Stimulated activated CD8-positive, alpha-beta memory T cell treated with anti-CD3 and anti-CD28 coated beads, Interleukin-7, amount 100 ng/mL, for 48 hours (primary cell): ENCODE measurements at places on chromosomes 2 and 18.
A peak's percentile ranks its signal among the peaks of the same experiment; 100 is the strongest.

DNA sequence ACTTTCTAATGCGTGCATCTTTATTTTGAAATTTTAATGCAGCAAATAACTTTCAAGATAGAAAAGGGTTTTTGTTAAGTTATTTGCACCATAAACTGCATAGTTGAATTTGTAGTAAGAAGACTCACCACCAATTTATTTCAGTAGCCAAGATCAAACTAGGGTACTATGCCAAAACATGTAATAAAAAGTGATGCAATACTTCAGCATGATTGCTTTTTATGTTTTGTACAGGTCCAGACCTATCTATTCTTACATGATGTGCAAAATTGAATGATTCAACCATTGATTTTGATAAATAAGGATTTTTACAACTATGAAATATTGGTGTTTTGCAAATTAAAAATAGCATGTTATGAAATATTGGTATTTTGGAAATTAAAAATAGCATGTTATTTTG is 26.7 kb downstream of the AGPS start:
- no peak for DNase-seq

DNA sequence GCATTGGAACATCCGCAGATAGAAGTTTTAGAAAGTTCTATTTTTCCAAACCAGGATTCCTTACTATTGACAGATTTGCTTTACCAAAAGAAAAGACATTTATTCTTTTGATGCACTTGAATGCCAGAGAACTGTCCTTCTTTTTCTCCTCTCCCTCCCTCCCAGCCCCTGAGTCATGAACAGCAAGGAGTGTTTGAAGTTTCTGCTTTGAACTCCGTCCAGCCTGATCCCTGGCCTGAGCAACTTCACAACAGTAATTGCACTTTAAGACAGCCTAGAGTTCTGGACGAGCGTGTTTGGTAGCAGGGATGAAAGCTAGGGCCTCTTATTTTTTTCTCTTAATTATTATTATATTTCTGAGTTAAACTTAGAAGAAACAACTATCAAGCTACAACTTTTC is 33.6 kb downstream of the APCDD1 start:
- DNase-seq, result no peak

- no peak for DNase-seq
These were observed 236.7 kb downstream of the SLC4A3 start for GRCh38 chr2:219864154-219864553.

DNA sequence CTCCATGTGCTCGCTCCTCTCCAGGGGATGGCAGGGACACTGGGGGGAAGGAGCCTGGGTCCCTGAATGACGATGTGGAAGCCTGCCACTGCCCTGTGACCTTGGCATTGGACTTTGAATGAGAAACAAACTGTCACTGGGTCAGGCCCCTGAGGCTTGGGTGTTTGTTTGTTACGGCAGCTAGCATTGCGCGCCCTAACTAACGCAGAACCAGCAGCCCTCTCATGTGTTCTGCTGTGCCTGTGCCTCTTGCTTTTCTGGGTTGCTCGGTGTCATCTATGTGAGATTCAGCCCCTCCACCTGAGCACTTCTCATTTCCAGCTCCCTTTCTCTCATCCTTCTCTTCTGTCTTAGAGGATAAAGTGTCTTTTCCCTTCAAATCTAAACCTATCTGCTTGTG is 23.6 kb upstream of the INHBB start:
- DNase-seq, result no peak

DNA sequence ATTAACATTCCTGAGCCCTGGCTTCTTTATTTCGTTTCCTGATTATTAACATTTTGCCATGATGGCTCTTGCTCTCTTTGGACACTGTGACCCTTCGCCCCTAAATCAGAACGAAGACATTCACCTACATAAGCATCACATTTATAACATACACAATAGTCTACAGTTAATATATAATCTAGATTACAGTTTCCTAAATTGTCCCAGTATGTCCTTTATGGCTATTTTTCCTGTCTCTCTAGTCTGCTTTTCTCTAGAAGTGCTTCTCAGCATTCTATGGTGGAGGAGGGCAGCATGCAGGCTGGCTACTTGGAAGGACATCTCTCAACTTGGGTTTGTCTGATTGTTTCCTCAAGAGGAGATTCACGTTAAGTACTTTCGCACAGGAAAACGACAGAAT is 49.9 kb downstream of the FAM210A start:
- no peak for DNase-seq

- DNase-seq, result no peak
These were observed 101.5 kb upstream of the GPC1 start for GRCh38 chr2:240333985-240334384.

DNA sequence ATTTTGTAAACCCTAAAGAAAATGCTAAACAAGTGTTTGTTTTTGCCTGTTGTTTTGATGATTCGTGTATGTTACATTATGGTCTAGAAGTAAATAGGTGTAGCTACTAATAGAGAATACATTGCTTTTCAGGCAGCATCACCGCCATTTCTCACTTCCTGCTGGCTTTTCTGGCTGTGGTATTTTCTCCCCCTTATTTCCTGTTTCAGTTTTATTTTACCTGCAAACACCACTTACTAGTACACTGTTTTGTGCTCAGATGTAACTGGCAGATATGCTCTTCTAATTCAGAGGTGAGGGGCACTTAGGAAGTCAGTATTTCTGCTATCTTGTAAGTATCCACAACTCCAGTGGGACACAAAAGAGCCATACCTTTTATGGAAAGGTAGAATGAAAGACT is 38.1 kb upstream of the SLC3A1 start:
- no peak for DNase-seq

- DNase-seq, result no peak
These were observed 48.8 kb downstream of the ADD2 start for GRCh38 chr2:70719231-70719630.

- DNase-seq, result no peak
These were observed 216.4 kb downstream of the LPIN1 start for GRCh38 chr2:11962707-11963328.

DNA sequence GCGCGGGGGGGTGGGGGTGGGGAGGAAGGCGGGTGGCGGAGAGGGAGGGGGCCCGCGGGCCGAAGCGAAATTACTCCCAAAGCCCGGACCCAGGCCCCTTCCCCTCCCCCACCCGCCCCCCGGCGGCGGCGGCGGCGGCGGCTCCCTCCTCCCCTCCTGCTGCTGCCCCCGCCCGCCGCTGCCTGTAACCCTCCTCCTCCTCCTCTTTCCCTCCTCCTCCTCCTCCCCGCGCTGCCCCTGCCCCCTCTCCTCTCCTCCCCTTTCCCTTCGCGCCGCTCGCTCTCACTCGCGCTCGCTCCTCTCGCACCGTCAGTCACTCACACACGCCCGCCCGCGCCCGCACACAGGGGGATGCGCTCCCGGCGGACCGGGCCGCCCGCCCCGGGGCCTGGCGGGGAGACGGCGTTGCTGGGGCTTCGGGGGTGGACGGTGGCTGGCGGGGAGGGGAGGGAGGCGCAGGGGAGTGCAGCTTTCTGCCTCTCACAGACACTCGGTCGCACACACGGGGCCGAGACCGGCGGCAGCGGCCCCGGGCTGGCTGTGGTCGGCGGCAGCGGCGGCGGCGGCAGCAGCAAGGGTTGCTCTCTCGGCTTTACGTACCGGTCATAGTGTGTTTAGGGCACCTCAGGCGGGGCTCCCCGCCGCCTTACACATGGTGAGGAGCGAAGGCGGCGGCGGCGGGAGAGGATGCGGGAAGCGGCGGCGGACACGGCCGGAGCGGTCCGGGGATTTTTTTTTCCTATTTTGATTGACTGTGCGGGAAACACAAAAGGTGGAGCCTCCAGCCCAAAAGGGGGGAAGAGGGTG is 405 bp downstream of the SP3 start:
- peak; percentile 66 for DNase-seq

- DNase-seq, result peak; percentile 23
These were observed 206.5 kb downstream of the SETBP1 start for GRCh38 chr18:44887227-44887631.

DNA sequence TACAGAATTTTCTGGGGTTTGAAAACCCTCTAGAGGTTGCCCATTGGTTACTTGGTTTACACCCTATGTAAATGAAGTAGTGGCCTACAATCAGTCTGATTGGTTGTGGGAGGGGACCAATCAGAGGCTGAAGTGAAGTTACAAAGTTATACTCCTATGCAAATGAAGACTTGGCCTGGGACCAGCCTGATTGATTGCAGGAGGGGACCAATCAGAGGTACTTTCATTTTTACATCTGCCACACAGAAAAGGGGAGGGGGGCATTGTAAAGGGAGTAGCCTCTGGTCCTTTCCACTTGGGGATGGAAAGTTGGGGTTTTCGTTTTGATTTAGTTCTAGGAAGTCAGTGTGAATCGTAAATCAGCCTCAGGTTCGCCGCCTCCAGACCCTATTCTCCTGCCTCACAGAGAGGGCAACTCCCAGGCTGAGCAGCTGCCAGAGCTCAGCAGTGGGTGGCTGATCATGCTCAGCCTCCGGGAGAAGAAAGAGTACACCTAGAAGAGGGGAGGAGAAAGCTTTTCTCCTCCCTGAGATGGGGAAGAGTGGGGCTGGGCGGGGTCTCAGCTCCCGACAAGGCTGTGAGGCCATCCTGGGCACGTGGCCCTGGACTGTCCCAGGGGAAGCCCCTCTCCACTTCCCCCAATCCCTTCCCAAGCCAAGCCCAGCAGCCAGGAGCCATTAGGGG is 372.5 kb downstream of the GALR1 start:
- no peak for DNase-seq

DNA sequence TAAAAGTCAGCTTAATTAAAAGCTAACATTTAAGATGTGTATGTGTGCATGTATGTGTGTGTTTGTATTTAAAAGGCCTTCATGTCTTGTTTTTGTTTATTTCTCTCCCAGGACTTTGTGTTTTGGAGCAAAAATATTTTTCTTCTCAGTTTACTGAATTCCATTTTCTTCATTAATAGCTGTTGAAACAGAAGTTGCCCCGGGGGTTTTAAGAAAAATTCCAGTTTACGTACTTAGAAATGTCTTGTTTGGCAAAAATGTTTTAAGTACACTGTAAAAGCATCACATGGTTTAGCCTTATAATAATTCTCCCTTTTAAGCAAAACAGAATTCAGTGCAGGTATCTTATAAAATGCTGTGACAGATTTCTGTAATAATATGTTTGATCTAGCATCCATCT is 1233.0 kb upstream of the NRXN1 start:
- no peak for DNase-seq

DNA sequence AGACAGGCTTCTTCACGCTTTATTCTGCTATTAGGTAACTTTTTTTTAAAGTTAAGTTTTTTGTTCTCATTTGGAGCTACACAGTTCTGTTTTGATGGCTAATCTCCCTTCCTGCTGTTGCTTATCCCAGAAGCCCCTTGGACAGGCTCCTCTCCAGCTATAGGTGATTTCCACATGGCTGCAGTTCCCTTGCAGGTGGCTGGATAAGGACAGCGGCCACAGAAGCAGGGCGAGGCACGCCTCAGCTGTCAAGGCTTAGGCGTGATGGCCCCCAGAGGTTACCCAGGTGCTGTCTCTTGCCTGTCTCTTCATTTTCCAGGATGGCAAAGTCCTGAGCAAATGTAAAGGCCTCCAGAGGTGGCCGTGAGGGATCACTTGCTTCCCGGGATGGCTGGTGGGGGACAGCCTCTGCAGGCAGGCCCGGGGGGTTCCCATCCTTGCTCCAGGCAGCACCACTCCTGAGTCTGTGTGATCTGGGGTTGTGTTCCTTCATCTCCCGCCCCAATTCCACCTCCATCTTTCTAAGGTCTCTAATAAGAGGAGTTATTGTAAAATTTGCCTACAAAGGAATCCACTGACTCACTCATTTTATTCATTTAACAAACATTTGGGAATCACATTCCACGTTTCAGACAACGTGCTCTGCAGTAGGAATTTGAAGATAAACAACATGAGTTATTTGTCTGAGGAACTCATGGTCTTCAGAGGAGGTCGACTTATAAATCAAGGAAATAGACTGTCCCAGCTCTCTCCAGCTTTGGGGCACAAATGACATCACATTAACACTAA is 53.4 kb downstream of the NAPG start:
- DNase-seq, result no peak

DNA sequence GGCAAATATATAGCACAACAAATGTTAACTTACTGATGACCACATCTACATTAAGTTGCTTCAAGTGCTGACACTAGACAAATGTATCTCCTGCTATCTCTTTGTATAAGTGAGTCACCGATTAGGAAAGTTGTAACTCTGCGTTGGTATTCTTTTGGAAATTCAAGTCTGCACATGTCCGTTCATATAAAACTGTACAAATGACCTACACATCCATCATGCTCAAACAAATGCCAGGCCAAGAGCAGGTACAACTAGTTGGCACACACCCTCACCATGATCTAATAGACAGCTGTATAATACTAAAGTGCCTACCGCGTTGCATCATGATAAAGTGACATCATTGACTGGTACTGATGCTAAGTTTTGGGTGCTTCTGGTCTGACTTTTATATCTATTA is 141.1 kb downstream of the RBMS1 start:
- DNase-seq, result no peak

GRCh38 chr2:70011786-70012185 is 50.4 kb upstream of the ASPRV1 start:
- DNase-seq, result no peak

GRCh38 chr2:20169796-20170703 is 54.9 kb downstream of the SDC1 start:
- no peak for DNase-seq

GRCh38 chr2:112151701-112152440 is 13.7 kb downstream of the FBLN7 start:
- DNase-seq, result no peak

GRCh38 chr2:72367530-72368225 is 220.0 kb upstream of the CYP26B1 start:
- no peak for DNase-seq

GRCh38 chr2:15448250-15448839 is 112.8 kb downstream of the NBAS start:
- DNase-seq, result no peak

GRCh38 chr2:237207646-237208045 is 122.0 kb downstream of the COPS8 start:
- DNase-seq, result no peak

DNA sequence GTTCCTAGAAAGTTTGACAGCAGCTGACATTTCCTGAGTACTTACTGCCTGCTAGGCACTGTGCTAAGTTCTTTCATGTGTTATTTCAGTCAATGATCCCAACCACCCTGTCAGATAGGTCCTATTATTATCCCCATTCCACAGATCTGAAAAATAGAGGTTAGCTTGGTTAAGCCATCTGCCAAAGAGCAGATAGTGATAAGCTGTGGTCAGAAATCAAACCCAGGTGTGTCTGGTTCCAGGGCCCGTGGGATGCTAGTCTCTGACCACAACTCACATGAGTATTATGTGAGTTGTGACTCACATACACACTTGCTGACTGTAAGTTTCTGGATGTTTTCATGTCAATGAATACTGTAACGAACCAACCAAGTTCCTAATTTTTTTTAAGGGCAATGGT is 132.0 kb upstream of the APCDD1 start:
- no peak for DNase-seq

GRCh38 chr2:151792589-151792988 is 35.6 kb downstream of the ARL5A start:
- no peak for DNase-seq
